ENCODE measurements at places on chromosomes 1 and 21.

DNA sequence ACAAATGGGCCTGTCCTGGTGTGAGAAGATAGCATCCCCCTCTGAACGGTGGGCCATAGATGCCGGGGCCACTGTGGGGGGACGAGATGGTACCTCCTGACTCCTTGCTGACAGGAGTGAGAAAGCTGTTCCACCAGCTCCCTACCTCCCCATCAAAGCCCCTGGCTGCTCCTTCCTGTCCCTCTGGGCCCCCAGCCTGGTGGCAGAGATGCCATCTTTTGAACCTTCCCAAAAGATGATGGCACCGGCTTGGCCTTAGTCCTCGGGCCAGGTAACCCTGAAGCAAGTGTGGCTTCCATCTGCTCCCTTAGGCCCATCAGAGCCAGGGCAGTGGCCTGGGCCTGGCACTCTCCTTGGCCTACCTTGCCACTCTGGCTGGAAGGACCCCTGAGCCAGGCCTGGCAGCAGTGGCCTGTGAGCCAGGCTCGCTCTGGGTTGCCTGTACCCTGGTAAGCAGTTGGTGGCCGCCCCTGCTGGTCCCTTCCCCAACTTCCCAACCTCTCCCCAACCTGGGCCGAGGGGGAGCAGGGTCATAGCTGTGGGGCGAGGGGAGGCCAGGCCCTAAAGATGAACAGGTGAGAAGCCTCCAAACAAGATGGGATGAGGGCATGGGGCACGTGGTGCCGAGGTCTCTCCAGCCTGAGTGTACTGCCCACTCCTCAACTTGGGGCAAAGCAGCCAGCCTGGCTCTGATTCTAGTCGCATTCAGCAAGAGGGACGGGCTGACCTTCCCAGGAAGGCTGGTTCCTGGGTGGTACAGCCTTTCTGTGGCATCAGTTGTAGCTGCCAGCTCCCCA, 34.7 kb downstream of the ZBTB17 start:
- no peak for DNase-seq

GRCh38 chr1:213719462-213719861, 268.3 kb upstream of the PROX1 start:
- DNase-seq, result no peak

DNA sequence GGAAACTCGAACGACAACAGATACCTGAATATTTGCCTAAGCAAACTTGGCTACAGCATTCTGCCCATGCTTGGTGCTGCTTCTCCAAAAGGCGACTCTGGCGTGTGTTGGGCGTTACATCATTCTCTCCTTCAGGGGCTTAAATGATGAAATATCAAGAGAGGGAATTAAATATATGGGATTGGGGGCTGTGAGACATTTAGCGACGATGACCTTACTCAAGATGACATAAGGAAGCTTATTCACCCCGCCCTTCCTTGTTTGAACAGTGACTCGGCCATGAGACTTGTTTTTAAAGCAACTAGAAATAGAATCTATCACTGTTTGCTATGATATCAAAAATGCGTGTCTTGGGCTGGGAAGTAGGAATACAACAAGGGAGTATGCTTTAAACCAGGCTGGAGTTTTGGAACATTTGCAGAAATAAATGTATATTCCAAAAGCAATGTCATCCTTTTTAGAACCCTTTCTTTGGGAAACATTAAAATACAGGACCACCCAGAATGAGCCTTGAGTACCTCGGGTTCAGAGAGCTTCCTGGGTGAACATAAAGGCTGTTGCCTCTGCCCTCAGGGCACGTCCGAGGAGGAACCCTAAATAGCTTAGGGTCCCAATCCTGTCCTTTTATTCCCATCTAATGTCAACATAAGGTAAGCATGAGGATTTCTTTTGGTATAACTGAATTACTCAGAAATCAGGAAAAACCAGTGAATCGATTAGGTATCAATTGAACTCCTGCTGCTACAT, 123.3 kb upstream of the SLC45A1 start:
- no peak for DNase-seq

DNA sequence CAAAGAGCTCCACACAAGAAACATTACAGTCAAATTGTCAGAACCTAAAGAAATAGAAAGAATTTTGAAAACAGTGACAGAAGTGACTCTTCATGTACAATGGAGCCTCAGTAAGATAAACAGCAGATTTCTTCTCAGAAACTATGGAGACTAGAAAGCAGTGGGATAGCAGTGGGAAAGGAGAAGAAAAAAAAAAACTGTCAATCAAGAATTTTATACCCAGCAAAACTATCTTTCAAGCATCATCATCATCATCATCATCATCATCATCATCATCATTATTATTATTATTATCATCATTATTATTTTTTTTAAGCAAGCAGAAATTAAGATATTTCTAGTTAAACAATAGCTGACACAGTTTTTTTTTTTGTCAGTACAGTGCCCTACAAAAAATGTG, 24.2 kb downstream of the CEP170 start:
- DNase-seq, result no peak

- no peak for DNase-seq
Observed at GRCh38 chr1:205666372-205667166, 13.7 kb downstream of the SLC45A3 start.

DNA sequence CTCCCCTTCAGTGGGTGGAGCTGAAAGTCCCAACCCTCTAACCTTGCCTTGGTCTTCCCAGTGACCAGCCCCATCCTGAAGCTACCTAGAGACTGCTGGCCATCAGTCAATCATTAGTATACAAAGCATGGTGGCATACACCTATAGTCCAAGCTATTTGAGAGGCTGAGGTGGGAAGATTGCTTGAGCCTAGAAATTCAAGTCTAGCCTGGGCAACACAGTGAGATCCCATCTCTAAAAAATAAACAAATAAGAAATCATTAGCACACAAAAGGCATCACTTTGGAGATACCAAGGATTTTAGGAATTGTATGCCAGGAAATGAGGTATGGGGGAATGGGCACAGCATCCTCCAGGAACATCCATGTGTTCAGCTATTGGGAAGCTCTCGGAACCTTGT, 4.4 kb upstream of the IFI6 start:
- DNase-seq, result no peak

DNA sequence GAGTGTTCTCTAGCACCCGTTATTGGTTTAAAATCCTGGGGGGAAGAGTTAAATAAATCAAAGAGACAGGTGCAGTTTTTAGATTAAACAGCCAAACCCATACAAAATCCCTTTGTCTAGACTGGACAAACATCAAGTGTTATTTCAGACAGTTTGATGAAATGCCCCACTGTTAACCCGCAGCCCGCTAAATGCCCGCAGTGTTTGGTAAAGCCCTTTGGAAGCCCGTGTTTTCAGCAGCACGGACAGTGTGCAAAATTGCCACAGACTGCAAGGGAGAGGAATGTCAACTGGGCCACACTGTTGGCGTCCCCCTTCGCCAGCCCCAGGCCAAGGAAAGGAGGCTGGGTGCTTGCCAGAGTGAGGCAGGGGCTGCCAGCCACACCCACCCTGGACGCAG, 26.6 kb downstream of the AJAP1 start:
- no peak for DNase-seq

GRCh38 chr1:40895601-40896000, 33.4 kb upstream of the CITED4 start:
- DNase-seq, result no peak

GRCh38 chr1:1858382-1859086, 32.4 kb downstream of the GNB1 start:
- peak; percentile 30 for DNase-seq

GRCh38 chr1:1895060-1895418, 4.2 kb upstream of the GNB1 start:
- no peak for DNase-seq

- DNase-seq, result no peak
Observed at GRCh38 chr1:53195246-53196016, 1.2 kb upstream of the CPT2 start.

- DNase-seq, result no peak
Observed at GRCh38 chr1:8560035-8560434, 242.1 kb downstream of the SLC45A1 start.

DNA sequence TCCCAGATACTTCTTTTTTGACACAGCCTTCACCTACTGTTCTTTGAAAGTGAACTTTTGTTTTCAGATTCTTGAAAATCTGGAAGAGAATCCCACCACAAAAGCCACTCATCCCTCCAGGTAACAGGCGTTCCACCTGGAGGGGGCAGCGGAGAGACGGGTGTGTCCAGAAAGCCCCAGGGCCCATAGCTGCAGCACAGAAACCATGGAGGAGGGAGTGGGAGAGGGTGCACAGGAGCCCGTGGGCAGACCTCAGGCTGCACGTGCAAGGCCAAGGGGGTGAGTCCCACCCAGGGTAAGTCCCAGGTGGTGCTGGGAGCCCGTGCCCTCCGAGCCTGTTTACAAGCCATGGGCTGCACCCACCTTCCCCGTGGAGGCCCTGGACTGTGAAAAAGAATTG, 86.5 kb downstream of the PSMG1 start:
- no peak for DNase-seq

GRCh38 chr21:42443181-42443785, 39.6 kb downstream of the UBASH3A start:
- DNase-seq, result no peak

DNA sequence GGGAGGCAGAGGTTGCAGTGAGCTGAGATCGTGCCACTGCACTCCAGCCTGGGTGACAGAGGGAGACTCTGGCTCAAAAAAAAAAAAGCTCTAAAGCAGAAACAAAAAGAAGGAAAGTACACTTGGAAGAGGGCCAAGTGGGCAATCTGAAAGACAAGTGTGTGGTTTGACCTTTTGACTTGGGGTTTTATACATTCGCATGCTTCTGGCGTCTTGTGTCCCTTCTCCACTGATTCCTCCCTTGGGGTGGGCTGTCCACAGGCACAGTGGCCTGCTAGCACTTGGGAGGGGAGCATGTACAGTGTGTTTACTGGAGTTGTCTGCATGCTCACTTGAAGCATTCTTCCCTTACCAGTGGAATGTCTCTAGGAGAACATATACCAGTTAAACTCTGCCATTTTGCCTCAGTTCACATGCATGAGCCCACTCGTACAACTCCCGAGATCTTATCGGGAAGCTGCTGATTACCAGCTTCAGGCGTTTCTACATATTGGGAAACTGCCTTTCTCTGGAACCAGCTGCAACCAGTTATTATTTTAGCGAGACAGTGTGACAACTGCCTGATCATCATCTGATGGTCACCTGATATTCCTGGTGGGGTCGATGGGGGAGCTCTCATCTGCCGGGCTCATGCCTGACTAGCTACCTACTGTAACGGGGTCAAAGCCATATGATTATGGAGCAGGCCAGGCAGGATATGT, 113.5 kb upstream of the ZNF678 start:
- DNase-seq, result no peak

- no peak for DNase-seq
Observed at GRCh38 chr1:95742591-95743089, 508.6 kb downstream of the RWDD3 start.

- no peak for DNase-seq
Observed at GRCh38 chr21:36027347-36027746, 33.0 kb downstream of the SETD4 start.

DNA sequence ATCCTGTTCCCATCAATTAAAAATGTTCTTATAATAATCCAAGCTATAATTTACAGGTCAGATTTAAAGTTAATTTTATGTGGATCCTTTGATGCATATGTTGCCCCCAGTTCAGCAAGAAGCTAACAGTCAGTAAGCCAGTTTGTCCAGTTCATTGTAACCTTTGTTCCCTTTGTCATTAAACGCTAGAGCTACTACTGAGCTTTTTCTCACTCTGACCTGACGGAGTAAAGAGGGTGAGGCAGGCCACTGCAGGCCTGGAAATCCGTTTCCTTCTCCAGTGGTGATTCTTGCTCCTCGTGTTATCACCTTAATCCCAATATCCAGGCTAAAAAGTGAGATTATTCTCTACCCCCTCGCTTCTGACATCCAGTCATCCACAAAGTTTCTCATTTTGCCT, 10.2 kb downstream of the YBX1 start:
- no peak for DNase-seq

DNA sequence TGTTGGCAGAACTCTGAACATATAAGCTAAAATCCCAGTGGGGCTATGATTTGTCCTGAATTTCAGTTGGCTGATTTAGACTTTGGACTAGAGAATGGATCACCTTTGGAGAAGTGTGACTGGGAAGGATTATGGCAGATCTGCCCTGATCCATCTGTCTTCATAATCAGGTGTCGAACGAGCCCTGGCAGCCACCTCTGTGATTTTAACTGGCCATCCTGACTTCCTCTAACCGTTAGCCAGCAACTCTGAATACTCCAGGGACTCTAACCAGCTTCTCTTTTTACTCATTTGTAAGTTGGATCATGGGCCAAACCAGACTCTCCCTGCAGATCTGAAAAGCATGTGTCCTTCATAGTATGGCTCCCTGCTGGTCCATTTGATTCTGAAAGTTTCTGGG, 32.0 kb downstream of the ACTN2 start:
- no peak for DNase-seq

GRCh38 chr1:201560328-201561194, 21.6 kb downstream of the NAV1 start:
- DNase-seq, result no peak

GRCh38 chr1:221911714-221912113, 169.8 kb upstream of the DUSP10 start:
- DNase-seq, result no peak

DNA sequence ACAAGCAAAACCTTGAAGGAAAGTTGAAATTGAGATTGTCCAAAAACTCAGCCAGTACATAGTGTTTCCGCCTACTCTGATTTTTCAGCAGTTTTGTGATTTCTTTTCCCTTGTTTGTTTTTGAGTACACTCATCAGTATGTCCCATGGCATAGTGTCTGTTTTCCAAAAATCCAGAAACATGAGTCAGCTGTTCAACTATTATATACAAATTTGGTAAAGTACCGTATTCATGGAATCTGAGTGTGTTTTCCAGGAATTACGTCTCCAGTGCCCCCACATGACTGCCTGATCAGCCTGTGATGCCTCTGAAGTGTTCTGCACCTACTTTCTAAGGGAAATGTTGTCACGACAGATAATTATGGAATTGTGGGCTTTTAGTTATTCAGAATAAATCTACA, 186.8 kb downstream of the LTN1 start:
- DNase-seq, result no peak

DNA sequence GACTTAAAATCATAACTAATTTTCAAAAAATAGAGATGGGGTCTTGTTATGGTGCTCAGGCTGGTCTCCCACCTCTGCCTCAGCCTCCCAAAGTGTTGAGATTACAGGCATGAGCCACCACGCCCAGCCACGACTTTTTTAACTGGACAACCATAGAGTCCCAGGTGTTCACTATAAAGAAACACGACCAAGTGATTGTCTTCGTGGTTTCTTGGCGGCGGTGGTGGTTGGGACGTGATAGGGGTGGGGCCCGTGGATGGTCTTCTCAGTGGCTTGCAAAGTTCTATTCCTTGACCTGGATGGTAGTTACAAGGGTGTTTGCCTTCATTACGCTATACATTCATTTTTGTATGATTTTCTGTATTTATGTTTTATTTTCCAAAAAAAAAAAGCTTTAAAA, 34.6 kb upstream of the COX20 start:
- no peak for DNase-seq

GRCh38 chr1:53350853-53351767, 23.2 kb upstream of the LRP8 start:
- no peak for DNase-seq

- DNase-seq, result no peak
Observed at GRCh38 chr1:232596666-232597303, 33.1 kb downstream of the SIPA1L2 start.

DNA sequence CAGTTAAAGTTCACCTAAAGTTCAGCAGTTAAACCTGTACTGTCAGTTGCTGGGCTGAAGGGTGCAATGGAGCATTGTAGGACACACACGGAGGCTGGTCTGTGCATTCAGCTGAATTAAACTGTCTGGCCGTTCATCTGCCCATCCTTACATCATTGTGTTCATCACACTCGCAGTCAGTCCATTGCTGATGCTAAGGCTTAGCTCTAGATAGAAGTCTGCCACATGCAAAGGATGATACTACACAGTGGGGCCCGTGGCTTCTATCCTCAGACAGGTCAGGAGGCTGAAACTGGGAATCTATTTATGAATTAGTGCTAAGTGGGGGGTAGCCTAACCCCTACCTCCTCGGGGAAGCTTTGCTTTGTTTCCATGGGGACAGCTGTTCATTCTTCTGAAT, 60.4 kb downstream of the CNIH3 start:
- no peak for DNase-seq

Measured in left renal cortex interstitium (tissue), 4 donors.